ENCODE measurements at places on chromosomes 16 and 17.

DNA sequence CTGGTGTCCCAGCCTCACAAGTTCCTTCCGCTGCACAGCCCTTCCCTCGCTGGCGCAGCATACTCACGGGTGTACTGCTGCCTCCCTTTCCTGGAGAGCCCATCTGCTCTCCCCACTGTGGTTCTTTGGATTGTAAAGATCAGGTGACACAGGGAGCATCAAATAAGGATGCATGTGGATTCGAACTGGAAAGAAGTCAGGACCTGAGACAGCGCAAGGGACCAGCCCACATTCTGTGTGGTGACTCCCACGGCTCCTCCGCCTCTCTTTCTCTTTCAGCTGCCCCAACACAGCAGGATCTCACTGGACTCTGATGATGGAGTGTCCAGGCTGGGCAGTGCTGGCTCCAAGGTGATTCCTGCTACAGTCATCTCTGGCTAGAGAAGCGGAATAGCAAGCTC lies 8.1 kb downstream of the LDAF1 start:
- DNase-seq, result peak; percentile 16

GRCh38 chr16:31471241-31471874 lies 594 bp upstream of the TGFB1I1 start:
- no peak for DNase-seq

- no peak for DNase-seq
These were observed 41.4 kb downstream of the VPS53 start for GRCh38 chr17:673200-673681.

DNA sequence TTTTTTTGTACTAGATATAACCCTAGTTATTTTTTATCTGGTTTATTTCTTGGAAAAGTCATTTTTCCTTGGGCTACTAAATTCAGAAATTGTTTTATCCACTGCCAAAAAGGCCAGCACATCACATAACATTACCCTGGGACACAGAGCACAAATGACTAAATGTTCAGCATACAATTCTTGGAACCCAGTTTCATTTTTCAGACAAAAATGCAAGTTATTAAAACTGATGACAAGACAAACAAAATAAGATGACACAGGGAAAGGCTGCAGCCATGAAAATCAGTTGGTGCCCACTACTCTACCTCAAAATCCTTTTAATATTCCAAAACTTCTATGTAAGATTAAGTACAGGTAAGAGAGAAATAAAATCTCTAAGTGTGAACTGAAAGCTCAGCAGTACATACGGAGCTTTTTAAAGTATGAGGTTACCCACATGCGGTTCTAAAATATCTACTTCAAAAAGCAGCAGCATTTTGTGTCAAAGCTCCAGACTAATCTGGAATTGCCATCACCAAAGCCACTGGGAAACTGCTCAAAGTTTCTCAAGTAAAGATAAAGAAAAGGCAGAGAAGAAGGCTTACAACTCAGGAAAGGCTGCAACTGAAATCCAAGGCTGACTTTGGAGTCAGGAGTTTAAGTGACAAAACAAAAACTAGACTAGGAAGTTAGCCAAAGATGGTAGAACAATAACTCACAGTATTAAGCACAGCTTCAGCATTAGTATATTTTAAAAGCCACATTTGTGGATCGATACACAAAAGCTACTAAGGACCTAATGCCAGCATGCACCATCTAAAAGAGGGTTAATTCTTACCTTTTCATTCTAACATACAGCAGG lies 41.4 kb downstream of the AP1G1 start:
- no peak for DNase-seq

Measured in urothelium cell line (cell line).